Kidney glomerular epithelial cell (primary cell): ENCODE measurements at places on chromosomes 11 and 22.
A peak's percentile ranks its signal among the peaks of the same experiment; 100 is the strongest.

- DNase-seq: no peak
These were observed 122.7 kb downstream of the RBFOX2 start for GRCh38 chr22:35905894-35906293.

DNA sequence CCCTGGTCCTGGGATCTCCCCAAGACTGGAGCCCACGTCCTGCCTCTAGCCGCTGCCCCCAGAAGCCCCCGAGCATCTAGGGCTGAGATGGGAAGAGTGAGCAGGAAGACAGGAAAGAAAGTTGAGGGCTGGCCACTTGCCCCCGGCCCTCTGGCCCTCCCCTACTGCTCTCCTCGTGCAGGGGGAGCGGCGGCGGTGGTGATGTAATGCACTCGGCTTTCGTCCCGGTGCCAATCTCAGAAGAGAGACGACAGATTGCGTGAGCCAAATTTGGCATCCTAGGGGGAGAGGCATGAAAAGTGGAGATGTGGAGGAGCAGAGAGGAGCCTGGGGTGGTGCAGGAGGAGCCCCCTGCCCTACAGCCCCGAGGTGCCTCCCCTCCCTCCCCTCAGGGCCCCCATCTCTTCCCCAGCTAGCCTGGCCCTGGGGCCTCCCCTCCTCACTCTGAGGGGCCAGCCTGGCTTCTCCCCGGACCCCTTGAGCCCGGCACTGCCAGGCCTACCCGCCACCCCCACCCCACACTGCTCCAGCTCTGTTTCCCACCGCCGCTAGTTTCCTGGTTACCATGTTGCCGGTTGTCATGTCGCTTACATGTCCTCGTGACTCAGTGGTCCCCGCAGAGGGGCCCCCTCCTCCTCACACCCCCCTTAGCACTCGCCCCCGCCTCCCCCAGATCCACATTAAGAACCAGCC lies 2.5 kb downstream of the KCNJ4 start:
- DNase-seq: no peak

DNA sequence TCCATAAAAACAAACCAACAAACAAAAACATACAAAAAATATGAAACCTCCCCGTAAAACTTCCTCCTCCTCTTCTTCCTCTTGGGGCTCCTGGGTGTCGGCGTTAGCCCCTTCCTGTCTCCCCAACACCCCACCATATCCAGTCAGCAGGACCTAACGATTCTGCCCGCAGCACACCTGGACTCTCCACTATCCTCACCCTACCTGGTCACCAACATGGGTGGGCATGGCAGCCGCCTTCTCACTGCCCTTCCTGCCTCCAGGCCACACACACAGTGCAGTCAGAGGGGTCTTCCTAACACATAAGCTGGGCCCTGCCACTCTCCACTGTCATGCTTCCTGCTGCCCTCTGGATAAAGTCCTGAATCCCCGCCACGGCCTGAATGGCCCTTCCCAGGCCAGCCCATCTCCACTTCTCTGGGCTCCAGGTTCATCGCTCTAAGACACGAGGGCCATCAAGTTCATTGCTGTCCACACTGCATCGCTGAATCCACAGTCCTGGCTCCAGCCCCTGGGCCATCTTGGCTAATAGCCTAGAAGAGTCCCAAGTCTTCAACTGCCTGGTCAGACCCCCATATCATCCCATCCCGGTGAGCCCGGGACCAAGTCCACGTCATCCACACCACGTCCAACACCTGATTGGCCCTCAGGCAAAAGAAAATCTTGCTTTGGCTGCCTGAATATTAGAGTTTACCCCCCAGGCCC lies 76.2 kb downstream of the IGLL1 start:
- DNase-seq: no peak

- no peak for DNase-seq
These were observed 48.4 kb downstream of the CHRDL2 start for GRCh38 chr11:74682731-74683278.

- no peak for DNase-seq
These were observed 817 bp downstream of the ARL2 start for GRCh38 chr11:65014726-65015227.

DNA sequence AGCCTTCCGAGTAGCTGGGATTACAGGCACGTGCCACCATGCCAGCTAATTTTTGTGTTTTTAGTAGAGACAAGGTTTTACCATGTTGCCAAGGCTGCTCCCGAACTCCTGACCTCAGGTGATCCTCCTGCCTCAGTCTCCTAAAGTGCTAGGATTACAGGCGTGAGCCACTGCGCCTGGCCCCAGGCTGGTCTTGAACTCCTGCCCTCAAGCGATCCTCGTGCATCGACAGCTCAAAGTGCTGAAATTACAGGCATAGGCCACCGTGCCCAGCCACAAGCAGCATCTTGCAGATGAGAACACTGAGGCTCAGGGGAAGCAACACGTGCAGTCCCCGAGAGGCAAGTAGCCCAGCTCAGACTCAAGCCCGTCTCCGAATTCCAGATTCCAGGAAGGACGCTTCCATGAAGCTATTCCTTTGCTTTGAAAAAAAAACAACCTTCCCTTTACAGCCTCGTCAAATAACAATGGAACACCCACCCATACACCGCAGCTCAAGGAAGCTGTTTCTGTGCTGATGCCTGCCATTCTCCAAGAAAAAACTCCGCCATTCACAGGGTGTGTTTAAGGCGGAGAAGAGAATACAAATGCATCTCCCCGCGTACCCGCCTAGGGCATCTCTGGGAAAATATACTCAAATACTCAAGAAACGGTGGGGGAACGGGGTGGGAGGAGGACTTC lies 34.5 kb upstream of the PDGFB start:
- no peak for DNase-seq

DNA sequence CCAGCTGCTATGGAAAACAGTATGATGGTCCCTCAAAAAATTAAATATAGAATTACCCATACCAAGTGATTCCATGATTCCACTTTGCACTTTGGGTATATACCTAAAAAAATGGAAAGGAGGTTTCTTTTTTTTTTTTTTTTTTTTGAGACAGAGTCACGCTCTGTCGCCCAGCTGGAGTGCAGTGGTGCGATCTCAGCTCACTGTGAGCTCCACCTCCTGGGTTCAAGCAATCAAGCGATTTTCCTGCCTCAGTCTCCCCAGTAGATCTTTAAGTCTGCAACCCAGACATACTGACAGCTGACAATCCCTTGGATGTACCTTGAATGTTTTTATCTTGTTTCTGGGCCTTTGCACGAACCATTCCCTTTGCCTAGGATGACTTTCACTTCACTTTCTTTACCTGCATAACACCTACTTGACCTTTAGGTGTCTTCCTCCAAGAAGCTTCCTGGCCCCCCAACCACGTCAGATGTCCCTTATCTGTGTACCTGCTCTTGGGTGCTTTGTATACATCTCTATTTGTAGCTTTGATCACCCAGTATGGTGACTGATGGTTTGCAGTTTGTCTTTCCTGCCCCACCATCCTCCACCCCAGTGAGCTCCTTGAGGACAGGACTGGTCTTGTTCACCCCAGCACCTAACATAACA lies 11.6 kb downstream of the UCP3 start:
- DNase-seq: no peak

GRCh38 chr22:38925571-38926041 lies 31.8 kb upstream of the APOBEC3A start:
- DNase-seq: peak; percentile 46

GRCh38 chr11:78829146-78829545 lies 254.5 kb upstream of the NARS2 start:
- DNase-seq: no peak

- DNase-seq: no peak
These were observed 101.2 kb upstream of the HSD17B12 start for GRCh38 chr11:43579171-43579918.

DNA sequence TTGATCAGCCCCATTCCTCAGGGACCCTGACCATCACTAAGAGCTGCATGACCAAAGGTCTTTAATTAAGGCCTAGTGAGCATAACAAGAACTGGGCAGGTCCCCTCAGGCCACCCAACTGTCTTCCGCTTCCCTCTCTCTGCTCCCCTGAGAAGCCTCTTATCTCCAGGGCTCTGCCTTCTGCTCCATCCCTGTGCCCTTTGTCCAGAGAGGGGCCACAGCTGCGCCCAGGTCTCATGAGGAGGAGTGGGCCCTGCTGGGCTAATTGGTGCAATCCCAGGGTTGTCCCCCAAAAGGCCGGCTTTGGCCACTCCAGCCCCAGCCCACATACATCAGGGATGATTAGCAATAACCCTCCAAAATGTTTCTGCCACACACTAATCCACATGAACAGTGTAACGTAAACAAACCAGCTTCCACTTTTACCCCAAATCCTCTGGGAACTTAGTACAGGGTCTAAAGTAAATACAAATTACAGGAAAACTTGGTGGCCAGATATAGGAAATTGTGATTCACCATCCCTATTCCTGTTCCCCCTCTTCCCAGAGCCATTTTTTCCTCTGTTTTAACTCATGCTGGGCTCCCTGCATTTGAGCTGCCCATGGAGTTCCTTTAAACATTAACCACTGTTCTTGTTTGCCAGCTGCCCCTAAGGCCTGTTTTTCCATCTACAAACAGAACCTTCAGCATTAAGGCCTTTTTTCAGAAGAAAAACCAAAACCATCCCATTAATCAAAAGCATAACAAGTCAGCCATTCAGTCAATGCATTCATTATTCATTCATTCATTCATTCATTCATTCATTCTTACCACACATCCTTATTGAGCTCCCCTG lies 34.6 kb upstream of the CAVIN3 start:
- peak; percentile 17 for DNase-seq

DNA sequence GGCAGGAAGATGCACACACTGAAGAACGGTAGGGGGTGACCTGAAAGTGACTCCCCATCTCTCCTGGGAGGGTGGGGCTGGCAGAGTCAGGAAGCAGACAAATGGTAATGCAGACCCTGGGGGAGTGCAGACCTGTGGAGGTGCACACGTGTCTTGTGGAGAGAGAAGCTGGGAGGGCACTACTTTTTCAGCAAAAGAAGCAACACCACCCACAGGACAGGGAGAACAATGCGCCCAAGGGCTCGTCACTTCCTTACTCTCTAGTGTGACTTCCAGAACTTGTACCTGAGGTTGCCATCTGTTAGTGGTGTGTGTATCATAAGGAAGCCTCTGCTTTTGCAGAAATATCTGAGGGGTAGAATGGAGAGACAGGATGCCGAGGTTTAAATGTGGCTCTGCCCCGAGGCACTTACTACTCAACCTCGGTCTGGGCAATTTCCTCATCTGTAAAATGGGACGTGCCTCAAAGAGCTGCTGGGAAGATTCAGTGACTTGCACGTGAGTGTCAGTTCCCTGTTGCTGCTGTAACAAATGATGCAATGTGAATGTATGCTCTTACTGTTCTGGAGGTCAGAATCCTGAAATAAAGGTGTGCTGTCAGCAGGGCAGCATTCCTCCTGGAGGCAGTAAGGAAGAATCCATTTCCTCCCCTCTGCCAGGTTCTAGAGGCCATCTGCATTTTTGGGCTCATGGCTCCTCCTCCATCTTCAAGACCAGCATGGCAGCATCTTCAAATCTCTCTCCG lies 323.4 kb downstream of the SHANK2 start:
- DNase-seq: no peak

DNA sequence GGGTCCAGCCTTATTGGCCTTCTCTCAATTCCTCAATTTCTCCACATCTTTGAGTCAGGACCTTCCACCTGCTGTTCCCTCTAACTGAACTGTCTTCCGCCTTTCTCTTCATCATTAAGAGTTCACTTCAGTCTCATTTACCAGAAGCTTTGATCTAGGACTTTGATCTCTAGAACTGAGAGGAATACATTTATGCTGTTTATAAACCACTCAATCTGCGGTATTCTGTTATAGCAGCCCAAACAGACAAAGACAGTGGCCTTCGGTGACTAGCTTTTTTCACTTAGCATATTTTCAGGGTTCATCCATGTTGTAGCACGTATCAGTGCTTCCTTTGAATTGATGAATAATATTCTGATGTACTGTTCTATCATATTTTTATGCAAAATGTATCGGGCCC lies 10.5 kb downstream of the CLPB start:
- DNase-seq: no peak

- DNase-seq: no peak
These were observed 32.7 kb downstream of the FLI1 start for GRCh38 chr11:128726458-128727139.

DNA sequence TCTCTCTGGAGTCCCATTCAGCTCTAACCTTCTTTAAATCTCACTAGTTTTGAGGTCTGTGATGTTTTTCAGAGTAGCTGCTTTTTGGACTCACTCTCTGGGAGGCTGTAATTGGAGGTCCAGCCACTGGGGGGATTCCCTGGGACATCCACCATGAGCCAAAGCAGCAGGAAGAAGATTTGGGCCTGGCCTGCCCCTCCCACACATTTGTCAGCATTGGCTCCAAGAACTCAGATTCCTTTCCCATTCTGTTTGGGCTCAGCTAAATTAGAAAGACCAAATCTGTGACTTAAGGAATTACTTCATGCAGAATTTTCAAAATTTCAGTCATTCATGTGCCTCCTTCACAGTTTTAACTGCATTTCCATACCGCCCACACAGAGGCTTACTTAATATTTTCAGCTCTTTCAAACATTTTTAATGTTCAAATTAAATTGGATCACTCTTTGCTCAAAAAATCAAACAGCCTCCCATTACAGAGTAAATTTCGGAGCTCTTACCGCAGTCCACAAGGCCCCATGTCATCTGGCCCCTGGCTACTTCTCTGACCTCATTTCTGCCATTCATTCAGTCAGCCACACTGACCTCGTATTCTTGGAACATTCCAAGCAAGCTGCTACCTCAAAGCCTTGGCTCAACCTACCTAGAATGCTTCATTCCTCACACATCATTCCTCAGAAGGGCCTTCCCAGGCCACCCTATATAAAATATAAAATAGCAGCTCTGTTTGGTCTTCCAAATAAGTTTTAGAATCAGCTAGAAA lies 54.5 kb upstream of the RRAS2 start:
- no peak for DNase-seq

GRCh38 chr11:113189909-113190667 lies 124.3 kb upstream of the TTC12 start:
- DNase-seq: no peak

DNA sequence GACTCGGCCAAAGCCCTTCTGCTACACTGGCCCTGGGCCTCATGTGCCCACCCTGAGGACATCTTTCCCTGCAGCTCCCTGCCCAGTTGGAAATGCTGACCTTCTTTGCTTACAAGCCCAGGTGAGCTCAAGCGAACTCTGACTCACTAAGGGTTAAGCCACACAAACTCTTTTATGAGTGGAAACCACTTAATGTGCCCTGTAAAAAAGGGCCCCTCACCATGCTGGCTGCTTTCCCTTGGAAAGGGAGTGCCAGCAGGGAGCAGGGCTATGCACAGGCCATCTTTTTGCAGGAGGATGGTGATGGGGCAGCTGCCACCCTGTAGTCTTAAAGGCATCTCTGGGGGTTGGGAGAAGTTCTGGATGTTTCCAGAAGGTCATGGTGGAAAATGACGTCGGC lies 18.7 kb downstream of the EHF start:
- DNase-seq: no peak

DNA sequence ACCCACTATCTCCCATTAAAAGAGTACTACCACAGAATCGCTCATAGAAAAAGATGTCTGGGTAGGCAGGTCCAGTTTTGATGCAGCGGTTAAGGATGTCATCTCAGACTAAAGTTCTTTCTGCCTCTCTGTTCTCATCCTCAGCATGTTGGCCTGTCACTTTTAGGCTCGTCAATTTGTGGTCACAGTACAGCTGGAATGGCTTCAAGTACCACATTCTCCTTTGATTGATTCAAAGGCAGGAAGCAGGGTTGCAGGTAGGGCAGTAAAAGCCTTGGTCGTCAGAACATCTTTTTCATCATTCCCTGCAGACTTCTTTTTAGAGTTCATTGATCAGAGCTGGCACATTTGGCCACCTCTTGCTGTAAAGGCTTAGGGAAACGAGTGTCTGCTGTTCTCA lies 28.7 kb downstream of the SDHD start:
- DNase-seq: no peak

GRCh38 chr22:17866127-17866526 lies 91.9 kb upstream of the BID start:
- DNase-seq: no peak
